ENCODE measurements at places on chromosomes 2 and 18.

- DNase-seq: no peak
Measured at GRCh38 chr2:25651066-25651465, 22.3 kb downstream of the DTNB start.

DNA sequence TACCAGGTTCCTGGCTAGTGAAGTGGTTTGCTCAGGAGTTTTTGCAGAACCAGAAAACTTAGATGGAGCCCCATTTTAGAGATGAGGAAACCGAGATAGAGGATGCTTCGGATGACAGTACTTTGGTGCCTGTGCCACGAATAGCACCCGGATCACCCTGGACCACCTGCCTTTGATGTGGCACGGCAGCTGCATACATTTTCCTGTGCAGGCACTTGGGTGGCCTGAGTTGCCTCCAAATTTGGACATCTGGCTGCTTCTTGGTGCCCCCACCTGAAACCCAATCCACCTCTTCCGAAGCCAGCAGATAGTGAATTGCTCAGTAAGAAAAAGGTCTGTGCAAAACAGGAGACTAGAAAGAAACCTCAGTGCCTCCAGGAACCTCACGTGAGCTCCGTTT is 140.6 kb upstream of the ID2 start:
- no peak for DNase-seq

GRCh38 chr2:161321944-161322648 is 13.9 kb downstream of the PSMD14 start:
- DNase-seq: no peak

DNA sequence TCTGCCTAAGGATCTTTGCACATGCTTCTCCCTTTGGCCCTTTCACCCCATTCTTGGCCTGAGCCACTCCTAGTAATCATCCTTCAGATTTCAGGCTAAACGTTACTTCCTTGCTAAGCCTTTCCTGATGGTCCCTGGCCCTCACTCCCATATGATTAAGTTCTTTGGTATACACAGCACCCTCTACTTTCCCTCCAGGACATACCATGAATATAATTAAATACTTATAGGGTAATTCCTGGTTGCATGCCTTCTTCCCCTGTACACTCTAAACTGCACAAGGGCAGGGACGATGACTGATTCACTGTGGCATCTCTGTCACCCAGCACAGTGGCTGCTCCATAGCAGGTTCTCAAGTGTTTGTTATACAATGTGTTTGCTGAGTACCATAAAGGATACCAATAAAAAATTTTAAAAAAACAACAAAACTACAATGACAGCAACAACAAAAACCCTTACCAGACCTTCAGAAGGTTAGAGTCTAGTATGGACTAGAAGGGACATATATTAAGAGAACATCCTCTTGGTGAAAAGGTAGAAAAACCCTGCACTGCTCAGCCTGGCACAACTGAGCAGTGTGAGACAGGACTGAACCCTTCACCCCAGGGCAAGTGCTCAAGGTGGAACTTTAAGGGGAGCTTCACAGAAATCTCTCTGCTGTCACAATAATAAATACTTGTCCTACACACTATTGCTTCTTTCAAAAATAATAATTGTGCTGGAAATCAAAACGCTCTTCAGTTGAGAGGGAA is 76.2 kb downstream of the AAK1 start:
- no peak for DNase-seq

- DNase-seq: no peak
Measured at GRCh38 chr2:237527766-237528165, 38.6 kb upstream of the PRLH start.

GRCh38 chr2:128414946-128415778 is 96.5 kb upstream of the HS6ST1 start:
- no peak for DNase-seq

DNA sequence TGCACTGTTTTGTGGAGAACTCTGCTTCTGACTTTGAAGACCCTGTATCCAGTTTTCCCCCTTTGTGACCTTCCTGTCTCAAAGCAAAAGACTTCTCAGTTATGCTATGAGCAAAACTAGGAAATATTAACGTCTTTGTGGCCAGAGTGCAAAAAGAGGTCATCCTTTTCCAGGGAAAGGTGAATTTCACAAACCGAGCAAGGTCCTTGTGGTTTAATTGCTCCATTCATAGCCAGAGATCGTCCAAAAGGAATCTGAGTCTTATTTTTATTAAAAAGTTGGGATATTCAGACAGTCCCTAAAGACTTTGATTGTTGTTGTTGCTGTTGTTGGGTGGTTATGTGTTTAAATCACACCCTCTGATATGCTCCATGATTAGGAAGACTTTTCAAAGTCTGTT is 77.4 kb downstream of the NAB1 start:
- DNase-seq: no peak

DNA sequence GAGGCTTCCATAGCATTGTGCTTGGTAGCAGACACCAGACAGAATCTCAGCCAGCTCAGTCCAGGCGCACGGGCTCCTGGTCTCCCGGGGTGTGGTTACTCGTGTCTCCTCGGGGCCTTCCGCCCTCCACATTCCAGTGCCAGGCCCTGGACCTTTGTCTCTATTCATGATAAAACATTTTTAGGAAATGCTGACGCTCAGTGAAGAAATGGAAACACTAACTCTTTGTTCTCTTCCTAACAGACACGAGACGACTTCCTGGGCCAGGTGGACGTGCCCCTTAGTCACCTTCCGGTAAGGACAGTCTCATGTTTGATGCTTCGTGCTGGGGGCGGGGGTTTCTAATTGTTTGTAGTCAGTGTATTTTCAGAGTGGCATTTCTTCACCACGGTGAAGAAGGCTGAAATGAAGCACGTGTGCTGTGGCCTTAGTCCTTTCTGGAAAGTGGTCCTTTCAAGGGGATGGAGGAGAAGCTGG is 271.8 kb downstream of the NEDD4L start:
- no peak for DNase-seq

DNA sequence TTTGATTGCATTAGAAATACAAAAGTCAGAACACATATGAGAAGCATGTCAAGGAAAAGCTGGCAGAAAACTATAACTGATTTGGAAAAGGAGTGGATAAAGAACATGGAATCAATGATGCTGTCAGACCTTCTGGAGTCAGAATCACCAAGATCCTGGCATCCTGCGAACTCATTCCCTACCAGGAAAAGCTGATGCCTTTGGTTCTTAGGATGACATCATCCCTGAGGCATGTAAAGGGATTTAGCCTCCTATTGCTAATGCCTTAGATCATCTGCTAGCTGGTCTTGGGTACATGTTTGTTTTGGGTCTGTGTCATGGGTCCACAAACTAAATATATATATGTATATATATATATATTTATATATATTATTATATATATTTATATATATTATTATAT is 680.7 kb downstream of the EPHA4 start:
- DNase-seq: no peak

GRCh38 chr2:162710287-162710890 is 128.2 kb downstream of the KCNH7 start:
- DNase-seq: no peak

GRCh38 chr2:128275498-128276045 is 43.1 kb downstream of the HS6ST1 start:
- no peak for DNase-seq

DNA sequence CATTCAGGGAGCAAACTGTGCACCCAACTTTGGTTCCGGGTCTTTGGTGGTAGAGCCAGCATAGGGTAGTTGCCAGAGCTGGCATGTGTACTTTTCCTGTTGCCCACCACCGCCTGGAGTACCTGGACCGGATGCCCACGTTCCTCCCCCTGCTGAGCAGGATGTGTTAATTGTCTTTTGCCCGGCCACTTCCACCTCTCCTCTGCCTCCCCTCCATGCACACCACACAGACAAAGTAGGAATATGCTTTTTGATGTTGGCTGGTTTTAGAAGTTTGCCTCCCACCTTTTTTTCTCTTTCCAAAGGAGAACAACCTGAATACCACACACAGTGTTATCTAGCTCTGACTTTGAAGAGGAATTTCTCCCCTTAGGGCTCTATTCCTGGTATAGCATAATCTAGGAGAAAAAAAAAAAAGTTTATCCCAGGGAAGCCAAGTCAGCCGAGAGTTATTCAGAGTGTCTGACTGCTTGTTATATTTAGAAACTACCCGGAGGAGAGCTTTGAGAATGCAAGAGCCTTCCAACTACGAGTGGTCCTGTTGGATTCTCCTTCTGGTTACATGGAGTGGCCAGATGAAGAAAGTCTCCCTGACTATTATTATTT is 111.9 kb downstream of the SETBP1 start:
- DNase-seq: no peak

GRCh38 chr2:127552336-127552735 is 16.9 kb downstream of the MYO7B start:
- DNase-seq: no peak

- no peak for DNase-seq
Measured at GRCh38 chr2:27306573-27307286, 1.5 kb downstream of the UCN start.

GRCh38 chr18:1304392-1304992 is 399.8 kb downstream of the ADCYAP1 start:
- DNase-seq: no peak

DNA sequence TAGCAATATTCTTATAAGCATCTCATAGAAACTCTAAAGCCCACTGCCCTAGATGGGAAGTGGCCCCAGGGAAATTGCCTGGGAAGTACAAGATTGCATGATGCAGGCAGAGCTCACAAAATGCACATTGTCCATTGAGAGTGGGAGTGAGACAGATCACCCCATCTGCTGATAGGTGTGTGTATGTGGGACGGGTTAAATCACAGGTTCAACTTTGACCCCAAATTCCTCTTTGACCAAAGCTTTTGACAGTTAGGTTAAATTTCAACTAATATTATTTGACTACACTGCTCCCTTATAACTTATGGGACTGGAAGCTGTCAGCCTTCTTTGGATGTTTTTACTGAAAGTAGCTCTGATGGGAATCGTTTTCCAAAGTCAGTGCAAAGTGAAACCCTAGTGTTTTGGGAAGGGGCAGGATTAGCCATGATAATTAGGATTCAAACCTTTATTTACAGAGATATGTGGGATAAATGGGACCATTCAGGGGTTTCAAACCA is 11.4 kb upstream of the FABP1 start:
- no peak for DNase-seq

GRCh38 chr2:195647302-195647701 is 9.7 kb upstream of the SLC39A10 start:
- no peak for DNase-seq

DNA sequence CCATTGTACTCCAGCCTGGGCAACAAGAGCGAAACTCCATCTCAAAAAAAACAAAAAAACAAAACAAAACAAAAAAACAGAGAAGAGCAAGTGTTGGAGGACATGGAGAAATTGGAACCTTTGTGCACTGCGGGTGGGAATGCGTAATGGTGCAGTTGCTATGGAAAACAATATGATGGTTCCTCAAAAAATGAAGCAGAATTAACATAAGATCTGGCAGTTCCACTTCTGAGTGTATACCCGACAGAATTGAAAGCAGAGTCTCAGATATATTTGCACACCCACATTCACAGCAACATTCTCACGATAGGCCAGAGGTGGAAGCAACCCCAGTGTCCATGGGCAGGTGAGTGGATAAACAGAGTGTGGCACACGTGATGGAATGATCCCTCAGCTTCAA is 11.0 kb upstream of the RALB start:
- no peak for DNase-seq
